Activated CD8-positive, alpha-beta memory T cell treated with anti-CD3 and anti-CD28 coated beads for 1 hour (primary cell): ENCODE measurements at places on chromosomes 11 and 22.

DNA sequence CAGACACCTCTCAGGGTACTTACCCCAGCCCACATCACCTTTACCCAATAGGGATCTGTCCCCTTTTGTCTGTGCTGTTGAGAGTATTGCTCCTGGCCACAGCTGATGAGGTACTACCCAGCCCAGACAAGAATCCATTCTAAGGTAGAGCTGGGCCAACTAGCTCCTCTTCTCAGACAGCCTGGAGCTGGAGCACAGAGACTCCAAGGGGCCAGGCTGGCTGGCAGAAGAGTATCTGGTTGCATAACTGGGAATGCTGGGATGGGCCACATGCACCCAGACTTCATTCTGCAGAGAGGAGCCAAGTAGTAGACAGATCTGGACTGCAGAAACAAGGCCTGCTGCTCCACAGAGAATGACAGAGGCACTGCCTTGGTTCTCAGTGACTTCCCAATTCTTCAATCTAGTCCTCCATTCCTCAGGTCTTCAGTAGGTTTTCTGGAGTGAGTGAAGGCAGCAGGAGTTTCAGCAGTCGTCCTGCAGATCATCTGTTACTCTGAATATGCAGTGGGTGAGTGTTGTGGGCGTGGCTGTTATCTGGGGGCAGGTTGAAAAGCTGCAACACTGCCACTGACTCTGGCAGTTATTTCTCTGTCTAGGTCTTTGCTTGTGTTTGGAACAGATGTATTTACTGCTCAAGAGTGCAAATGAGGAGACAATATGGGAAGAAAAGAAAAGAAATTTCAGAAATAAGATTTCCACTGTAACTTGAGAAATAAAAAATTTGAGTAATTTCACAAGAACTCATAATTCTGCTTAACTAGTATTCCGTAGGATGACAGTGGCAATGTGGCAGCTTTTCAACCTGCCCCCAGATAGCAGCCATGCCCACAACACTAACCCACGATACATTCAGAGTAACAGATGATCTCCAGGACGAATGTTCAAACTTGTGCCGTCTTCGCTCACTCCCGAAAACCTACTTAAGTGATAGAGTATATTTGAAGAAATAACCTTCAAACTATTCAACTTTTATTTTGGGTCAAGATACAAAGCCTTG lies 34.9 kb downstream of the MAPK1 start:
- DNase-seq = no peak

- no peak for DNase-seq
Measured at GRCh38 chr11:125286486-125286885, 121.9 kb downstream of the PKNOX2 start.

DNA sequence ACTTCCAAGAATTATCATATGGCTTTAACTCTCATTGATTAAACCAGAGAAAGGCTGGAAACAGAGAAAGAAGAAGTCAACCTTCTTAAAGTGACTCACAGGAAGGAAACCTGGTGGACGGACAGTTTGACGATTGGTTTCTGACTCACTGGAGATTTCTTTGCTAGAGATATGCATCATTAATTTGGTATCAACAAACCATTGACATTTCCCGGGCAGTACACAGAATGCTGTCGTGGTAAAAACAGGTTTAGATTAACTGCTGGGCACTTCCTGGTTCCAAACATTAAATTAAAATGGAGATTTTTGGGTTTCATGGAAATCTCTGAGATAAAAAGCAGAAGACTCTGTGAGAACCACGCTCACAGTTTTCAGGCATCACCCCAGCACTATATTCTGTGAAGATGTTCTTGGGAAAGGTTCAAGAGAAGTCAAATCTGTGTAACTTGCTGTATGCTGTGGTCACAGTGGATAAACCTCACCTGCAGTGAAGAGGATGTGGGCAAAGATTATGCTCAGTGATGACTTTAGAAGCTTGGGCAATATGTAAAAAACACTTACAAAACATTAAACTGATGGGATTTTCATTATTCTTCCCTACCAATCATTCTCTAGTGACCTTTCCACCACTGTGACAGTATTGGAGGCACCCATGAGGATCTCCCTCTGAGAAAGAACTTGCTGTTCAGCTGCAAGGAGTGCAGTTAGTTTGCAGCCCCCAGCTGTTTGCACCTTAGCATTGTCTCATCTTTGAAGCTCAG lies 61.1 kb upstream of the CD44 start:
- no peak for DNase-seq

- DNase-seq = no peak
Measured at GRCh38 chr22:36201630-36202319, at the start of gene APOL4. TSS of gene APOL4 (minus strand) at chr22:36201809. CDS start at chr22:36201734, 75 bp downstream.

GRCh38 chr22:37282385-37282677 lies at the start of gene CYTH4:
TSS of gene CYTH4 (plus strand) at chr22:37282508. CDS start at chr22:37282570, 62 bp downstream.
- peak; percentile 65 for DNase-seq
